ENCODE measurements at places on chromosomes 5 and 9. TPM values are rescaled to one million over a fixed set of nuclear protein-coding genes. Genes with fewer than 3 reads are reported as not detected.

DNA sequence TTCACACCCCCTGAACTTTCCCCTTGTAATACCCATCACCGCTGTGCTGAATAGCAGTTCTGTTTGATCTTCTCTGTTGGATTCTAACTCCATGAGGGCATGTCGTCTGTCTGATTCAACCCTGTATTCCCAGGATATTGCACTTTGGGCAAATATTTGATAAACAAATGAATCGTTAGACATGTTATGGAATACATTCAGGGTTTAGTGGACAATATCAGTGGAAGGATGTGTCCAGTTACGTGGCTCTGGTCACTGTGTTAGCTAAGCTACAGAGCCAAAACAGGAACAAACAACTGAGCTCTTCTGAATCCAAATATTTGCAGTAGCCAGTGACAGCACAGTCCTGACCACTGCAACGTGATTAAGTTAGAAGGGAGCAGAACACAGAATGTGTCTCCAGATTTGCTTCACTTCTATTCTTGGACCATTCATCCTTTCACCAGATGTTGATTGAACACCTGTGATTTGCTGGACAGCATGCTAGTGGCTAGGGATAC is 13.2 kb downstream of the ANGPTL2 start:
- no peaks in the 10 kb centered on the region for H3K27me3 ChIP-seq
- DNase-seq, result no peak
- no peaks in the 10 kb centered on the region for H3K36me3 ChIP-seq
- no peak overlapping the region for H3K4me3 ChIP-seq
- H3K27ac ChIP-seq, result no peak overlapping the region

DNA sequence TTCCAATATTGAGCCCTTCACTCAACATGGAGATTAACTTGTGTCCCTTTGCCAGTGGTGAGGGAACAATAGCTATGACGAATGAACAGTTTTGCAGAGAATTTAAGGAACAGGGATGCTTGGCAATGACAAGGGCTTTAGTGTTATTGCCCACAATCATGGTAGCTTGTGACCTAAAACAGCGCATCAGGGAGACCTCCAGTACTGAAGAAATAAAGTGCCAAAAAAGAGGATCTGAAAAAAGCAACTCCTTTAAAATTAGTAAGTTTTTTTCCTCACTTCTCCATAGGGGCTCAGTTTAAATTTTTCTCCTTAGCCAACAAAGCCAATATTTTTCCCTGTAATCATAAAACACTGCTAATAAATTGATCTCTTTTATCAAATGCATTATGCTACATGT is 41.8 kb upstream of the PAM start:
- no peak overlapping the region for H3K27ac ChIP-seq
- H3K4me1 ChIP-seq, result no peaks in the 10 kb centered on the region
- no peak for DNase-seq
- no peaks in the 10 kb centered on the region for H3K36me3 ChIP-seq

The ASTN2 gene
- total RNA-seq, result 7.7 TPM

The CTXN3 gene
- total RNA-seq, result not detected
